ENCODE measurements at places on chromosomes 11 and 22.
A peak's percentile ranks its signal among the peaks of the same experiment; 100 is the strongest.

DNA sequence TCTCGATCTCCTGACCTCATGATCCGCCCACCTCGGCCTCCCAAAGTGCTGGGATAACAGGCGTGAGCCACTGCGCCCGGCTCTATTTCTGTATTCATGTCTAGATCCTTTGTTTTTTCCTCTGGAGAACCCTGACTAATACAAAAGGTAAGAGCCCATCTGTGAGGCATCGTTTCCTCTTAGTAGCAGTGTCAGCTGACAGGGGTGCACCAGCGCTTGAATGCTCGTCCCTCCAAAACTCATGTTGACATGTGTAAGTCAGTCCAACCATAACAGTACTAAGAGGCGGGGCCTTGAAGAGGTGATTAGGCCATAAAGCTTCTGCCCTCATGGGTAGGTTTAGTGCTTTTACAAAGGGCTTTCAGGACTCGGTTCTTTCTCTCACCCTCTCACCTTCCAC lies 470.1 kb upstream of the B3GAT1 start:
- DNase-seq: no peak

DNA sequence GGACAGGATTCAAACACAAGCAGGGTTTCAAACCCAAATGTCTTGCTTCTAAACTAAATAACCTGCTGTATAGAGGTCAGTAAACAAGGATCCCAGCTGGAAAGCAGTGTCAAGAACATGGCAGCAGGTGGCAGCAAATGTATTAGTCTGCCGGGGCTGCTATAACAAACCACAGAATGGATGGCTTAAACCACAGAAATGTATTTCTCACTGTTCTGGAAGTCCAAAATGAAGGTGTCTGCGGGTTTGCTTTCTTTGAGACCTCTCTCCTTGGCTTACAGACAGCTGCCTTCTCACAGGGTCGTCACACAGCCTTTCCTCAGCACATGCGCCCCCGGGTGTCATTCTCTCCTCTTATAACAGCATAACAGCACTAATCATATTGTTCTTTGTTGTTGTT lies 65.1 kb upstream of the LRRC55 start:
- peak; percentile 19 for DNase-seq

DNA sequence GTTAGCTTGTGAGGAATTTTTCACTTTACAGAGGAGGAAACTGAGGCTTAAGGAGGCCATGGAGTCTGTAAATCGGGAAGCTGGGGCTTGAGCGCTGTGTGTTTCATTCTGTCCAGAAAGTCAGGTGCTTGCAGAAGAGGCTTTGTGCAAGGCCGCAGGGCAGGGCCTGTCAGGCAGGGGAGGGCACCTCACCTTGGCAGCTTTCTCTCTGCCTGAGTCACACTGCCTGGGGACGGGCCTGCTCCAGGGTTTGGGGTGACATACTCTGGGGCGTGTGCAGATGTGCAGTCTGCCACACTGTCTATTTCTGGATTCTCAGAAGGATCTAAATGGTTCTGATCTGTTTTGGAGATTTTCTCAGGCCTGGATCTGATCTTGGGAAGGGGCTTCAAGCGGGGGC lies 8.4 kb downstream of the INCENP start:
- no peak for DNase-seq

- DNase-seq: peak; percentile 32
Measured at GRCh38 chr22:29690476-29690875, 29.3 kb upstream of the CABP7 start.

DNA sequence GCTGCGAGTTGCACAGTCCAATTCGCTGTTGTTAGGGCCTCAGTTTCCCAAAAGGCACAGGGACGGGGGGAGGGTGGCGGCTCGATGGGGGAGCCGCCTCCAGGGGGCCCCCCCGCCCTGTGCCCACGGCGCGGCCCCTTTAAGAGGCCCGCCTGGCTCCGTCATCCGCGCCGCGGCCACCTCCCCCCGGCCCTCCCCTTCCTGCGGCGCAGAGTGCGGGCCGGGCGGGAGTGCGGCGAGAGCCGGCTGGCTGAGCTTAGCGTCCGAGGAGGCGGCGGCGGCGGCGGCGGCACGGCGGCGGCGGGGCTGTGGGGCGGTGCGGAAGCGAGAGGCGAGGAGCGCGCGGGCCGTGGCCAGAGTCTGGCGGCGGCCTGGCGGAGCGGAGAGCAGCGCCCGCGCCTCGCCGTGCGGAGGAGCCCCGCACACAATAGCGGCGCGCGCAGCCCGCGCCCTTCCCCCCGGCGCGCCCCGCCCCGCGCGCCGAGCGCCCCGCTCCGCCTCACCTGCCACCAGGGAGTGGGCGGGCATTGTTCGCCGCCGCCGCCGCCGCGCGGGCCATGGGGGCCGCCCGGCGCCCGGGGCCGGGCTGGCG lies at the start of gene BCR:
BCR (plus strand) TSS at position 209 of the 592 bp plus-strand sequence. CDS start 452 bp downstream, outside the sequence.
- no peak for DNase-seq

DNA sequence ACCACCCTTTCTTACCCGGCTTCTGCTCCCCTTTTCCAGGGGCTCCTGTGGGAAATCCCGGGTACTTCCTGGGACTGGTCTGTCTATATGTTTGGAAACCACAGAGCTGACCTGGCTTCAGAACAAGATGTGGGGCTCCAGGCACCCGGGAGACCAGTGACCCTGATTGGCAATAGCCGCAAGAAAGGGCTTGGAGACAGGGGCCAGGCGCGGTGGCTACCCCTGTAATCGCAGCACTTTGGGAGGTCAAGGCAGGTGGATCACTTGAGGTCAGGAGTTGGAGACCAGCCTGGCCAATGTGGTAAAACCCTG lies 3.2 kb upstream of the NEAT1 start:
- no peak for DNase-seq

- DNase-seq: no peak
Measured at GRCh38 chr11:47983464-47984397, 3.4 kb downstream of the PTPRJ start.

- DNase-seq: no peak
Measured at GRCh38 chr11:96648991-96649390, 259.2 kb downstream of the JRKL start.

GRCh38 chr22:41048791-41049717 lies 43.3 kb upstream of the EP300 start:
- peak; percentile 51 for DNase-seq

DNA sequence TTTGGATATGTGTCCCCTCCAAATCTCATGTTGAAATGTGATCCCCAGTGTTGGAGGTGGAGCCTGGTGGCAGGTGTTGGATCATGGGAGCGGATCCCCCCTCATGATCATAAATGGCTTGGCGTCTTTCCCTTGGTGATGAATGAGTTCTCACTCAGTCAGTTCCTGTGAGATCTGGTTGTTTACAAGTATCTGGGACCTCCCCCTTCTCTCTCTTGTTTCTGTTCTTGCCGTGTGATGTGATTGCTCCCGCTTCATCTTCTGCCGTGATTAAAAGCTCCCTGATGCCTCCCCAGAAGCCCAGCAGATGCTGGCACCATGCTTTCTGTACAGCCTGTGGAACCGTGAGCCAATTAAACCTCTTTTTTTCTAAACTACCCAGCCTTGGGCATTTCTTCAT lies 102.2 kb downstream of the SEZ6L start:
- DNase-seq: no peak

- DNase-seq: peak; percentile 63
Measured at GRCh38 chr11:35260342-35260985, 121.5 kb downstream of the CD44 start.

DNA sequence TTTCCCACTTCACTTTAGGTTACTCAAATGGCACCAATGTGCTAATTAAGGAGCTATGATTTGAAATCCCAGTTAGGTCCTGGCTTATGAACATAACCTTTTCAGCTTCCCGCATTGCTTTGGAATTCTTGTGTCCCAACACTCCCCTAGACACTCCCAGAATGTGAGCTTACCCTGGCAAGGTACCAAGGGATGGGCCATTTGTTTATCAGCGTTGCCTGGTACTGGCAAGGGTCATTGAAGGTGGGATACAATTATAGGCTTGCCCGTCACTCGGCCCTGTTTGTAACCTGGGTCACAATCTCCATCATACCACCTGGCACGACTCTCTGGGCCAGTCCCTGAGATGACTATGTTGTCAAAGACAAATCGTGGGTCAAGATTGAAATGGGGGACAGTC lies 5.4 kb downstream of the CSRP3 start:
- DNase-seq: no peak

GRCh38 chr11:65184146-65184545 lies 2.4 kb downstream of the CAPN1 start:
- DNase-seq: no peak

DNA sequence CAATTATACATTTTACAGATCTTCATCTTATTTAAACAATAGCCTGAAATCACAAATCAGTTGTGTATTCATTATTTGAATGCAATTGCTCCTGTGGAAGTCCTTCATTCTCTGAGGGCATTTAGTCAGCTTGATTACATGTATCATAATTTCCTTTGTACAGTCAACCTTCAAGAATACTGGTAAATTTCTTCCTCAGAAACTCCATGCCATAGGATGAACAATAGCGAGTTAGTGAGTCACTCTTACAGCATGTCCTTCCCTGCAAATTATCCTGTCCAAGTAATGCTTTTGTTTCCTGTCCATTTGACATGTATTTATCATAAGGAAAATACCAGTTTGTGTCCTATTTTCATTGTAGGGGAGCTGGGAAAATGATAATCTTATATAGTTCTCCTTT lies 3.8 kb downstream of the OR10S1 start:
- peak; percentile 68 for DNase-seq

- no peak for DNase-seq
Measured at GRCh38 chr11:65541093-65541982, 16.5 kb downstream of the SCYL1 start.

DNA sequence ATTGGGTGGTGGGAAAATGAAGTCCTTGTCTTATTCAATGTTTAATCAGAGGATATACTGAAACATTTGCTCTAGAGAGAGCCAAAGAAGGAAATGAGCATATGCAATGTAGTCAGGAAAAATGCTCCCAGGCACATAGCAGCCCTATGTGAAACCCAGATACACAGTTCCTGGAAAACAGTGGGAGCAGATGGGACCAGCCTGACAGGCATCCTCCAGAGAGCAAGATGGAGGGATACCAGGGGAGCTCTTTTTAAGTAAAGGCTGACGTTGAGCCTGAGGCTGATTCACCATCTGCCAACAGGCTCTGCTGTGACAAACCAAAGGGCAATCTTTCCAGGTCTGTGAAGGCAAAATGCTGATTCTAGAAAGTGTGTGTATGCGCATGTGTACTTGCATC lies 559.4 kb upstream of the KIRREL3 start:
- no peak for DNase-seq

- DNase-seq: no peak
Measured at GRCh38 chr22:17110791-17111550, 10.2 kb downstream of the TMEM121B start.

All from non-pigmented ciliary epithelial cell (primary cell).